ENCODE measurements at places on chromosomes 2 and 18.

DNA sequence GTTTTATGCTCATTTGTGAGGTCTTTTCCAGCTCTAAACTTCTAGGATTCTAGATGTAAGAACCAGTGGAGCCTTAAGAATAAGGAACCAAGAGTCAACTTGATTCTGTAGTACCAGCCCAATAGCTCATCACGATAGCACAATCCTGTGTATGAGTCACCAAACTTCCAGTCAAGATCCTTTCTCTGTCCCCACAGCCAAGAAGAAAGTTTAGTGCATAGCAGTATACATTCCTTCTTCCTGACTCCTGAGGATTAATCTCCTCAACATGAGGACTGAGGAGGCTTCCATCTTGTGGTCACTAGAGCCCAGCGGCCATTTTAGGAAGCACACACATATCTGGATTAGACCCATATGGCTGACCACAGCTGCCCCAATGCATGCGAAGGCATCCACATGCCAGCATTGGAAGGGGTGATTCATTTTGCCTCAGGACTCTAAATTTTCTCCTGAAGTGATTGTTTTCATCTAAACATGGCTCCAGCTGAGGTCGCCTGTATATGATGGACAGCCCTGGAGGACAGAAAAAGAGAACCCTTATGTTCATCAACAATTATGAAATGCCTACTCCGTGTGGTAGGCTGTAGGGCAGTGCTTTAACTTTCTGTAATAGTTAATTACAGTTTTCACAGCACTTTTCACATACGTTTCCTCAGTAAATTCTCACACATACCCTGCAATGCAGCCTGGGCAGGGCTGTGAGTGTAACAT, 53.5 kb downstream of the RASGRP3 start:
- DNase-seq: no peak

- no peak for DNase-seq
Measured at GRCh38 chr2:102783506-102784183, 21.8 kb downstream of the TMEM182 start.

DNA sequence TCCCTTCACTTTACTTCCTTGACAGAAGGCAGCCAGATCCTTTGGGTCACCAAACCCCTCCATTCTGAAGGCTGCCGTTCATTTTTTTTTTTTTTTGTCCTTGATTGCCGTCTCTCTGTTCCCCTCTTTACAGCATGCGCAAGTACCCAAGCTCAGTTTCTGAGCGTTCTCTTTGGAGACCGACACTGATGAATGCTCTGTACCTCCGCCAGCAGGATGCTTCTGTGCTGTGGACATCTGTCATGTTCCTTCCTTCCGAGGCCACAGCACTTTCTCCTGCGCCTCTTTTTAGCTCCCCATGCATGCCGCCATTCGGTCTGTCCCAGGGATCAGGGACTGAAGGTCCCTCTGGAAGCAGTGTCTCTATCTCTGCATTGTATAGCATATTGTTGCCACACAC, 278.7 kb upstream of the RAB12 start:
- DNase-seq: peak; percentile 21

DNA sequence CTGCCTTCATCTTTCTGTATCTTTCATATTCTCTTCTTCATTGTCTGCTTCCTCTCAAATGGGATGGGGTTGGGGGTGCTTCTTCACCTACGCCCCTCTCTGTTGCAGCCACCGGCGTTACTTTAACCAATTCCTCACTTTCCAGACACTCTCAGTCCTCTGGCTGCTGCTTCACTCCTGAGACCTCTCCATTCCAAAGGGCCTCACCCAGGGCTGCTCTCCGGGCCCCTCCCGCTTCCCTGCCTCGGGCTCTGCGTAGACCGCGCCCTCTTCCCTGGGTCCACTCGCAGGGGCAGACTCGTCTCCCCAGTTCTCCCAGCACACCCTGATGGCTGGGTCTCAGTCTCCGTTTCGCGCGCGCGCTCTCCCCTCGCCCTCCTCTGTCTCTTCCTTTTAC, 926 bp downstream of the SERPINB8 start:
- no peak for DNase-seq

DNA sequence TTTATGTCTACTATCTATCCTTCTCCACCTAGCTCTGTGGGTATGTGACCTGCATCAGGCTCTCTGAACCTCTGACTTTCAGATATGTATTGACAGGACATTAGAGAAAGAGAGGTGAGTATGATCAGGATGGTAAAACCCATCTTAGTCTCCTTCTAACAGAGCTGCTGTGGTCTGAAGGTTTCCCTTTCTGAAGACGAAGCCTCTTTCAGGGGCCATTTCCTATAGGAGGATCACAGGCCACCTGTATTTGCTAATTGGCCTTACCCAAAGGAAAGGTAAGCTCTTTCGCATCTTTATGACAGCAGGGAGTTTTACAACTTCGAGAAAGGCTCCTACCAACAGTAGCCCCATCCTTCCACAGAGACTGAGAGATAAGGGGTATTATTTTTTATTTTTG, 442.9 kb downstream of the KCNJ3 start:
- DNase-seq: no peak

GRCh38 chr2:174493549-174494331, 6.9 kb upstream of the GPR155 start:
- no peak for DNase-seq

GRCh38 chr18:11310476-11311086, 161.2 kb upstream of the PIEZO2 start:
- peak; percentile 0 for DNase-seq

GRCh38 chr18:6328621-6329010, 86.1 kb downstream of the L3MBTL4 start:
- no peak for DNase-seq

DNA sequence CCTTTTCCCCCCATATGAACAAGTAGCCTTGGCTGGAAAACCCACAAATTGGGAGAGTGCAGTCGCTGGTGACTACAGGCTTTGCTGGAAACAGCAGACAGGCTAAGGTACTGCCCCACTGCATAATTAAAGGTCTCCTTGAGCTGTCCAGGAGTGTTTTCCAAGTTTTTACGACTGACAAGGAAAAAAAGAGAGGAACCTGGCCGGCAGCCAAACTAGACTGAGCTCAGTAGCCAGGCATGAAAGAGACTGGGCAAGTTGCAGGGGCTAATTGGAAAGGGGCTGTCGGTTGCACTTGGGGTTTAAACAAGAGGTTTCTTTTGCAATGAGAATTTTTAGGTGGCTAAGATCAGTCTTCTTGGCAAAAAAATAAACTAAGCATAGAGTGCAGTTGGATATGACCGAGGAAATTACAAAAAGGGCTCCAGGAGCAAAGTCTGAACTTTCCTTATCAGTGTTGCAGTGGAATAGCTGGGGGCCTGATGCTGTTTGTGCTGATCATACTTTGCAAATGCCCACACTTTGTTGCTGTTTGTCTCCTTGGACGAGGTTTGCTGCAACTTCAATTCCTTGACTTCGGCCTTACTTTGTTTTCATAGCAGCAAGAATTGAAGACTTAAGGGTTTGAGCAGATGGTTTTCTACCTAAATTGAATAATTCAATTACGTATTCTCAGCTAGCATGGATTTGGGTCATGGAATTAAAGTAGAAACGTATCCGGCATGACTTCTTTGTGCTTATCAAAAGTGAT, 2.1 kb downstream of the GULP1 start:
- peak; percentile 90 for DNase-seq

DNA sequence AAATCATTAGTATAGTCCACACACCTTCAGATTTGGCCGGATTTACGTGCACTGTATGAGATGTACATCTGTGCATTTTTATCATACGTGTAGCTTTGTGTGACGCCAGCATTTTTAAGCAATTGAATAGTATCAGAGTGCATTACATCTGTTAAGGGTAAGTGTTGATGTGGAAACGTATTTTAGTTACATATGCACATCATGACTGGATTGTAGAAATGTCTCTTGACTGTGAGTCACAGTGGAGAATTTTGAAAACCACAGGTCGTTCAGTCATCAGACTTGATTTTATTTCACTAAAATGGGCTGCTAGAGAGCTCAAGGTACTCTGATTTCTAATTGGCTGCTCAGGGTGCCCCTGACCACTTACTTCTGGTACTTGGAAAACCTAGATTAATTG, 5.4 kb upstream of the GPBAR1 start:
- no peak for DNase-seq

DNA sequence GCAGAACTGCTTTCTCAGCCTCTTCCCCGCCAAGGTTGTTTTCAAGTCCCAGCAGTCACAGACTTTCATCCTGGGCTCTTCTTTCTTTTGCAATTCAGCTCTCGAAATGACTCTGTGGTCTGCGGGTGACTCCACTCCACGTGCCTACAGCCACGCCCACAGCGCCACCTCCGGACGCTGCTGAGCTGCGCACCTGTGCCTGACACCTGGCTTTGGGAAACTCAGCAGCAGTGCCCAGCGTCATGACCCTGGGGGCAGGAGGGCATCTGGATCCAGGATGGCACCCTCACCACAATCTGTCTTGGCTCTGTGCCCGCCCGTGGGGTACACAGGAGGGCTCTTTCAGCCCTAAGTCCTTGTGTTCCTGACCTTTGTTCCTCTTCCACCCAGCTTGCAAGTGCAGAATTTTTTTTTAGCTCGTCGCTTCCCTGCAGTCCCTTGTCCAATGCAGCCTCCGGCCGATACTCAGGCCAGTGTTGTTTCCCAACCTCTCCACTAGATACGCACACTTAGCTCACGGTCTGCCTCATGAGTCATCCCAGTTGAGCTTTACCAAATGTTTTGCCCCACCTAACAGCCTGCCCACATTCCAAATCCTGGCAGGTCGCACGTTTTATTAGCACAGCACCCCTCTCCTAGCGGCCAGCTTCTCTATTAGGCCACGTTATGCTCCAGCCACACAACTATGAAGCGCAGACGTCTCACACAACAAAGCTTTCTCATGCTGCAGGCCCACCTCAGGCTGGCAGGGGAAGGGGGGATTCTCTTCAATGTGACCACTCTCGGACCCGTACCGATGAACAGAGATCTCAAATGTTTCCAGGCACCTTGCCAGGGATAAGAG, 6.5 kb upstream of the CAPN10 start:
- no peak for DNase-seq

GRCh38 chr18:6901286-6901926, 171.9 kb downstream of the ARHGAP28 start:
- no peak for DNase-seq

- DNase-seq: no peak
Measured at GRCh38 chr2:877747-878146, 72.9 kb upstream of the SNTG2 start.

DNA sequence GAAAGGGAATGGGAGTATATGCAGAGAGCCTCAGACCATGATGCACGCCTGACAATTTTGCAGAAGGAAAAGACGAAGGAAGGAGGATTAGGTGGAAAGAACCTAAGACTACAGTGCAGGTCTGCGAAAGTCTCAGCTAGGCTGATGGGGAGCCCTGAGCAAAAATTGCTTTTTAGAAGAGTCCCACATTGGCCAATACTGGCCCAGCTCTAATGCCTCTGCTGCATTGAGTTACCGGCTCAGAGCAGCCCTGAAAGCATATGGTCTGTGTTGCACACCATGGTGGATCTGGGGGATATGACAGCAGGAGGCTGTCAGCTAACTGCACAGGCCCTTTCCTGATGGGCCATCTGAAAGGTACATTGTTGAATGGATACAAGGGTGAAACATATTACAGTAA, 48.3 kb upstream of the CAVIN2 start:
- DNase-seq: no peak

DNA sequence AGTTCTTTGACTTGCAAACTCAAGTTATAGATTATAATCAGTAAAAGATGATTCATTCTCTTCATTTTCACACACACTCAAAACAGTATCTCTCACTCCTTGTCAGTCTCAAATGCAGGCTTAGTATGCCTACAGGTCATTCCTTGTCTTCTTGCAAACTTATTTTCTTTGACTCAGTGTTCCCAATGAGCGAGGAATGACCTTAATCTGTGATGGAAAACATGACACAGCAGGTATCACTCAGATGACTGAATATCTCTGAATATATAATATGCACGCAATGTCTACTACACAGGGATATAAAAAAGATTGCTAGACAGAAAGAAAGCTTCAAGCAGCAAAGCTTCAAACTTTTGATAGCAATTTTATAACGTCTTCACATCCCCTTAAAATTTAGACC, 127.8 kb upstream of the RGPD4 start:
- no peak for DNase-seq

DNA sequence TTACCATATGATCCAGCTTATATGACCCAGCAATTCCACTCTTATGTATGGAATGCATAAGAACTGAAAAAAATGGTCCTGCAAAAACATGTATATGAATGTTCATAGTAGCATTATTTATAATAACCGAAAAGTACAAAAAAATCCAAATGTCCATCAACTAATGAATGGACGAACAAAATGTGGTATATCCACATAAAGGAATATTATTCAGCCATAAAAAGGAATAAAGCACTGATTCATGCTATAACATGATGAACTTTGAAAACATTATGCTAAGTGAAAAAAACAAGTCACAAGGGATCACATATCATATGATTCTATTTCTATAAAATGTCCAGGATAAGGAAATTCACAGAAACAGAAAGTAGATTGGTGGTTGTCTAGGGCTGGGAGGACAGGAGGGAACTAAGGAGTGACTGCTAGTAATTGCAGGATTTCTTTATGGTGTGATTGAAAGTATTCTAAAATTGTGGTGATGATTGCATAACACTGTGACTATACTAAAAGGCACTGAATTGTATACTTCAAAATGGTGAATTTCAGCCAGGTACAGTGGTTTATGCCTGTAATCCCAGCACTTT, 10.0 kb upstream of the DIS3L2 start:
- DNase-seq: no peak

GRCh38 chr2:176781570-176782217, 430.9 kb upstream of the HNRNPA3 start:
- DNase-seq: no peak

DNA sequence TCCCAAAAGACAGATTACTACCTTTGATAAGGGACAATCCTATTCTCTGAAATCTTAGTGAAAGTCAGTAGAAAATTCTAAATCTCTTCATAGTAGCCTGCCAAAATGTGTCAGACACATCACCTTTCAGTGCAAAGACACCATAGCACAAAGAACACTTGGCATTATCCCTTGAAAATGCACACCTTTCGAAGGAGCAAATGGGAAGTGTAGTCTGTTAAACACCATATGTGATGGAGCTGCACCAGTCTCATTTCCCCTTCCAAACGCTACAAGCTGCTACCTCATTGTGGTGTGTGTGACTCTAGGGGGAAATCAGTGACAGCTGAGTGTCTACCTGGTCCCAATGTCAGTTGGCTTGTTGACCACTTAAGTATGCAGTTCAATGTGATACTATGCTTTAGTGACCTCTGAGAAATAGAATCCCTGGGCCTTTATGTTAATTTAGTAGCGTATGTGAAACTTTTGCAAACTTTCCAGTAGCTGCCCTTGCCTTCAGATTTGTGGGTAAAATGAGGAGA, 551.7 kb downstream of the ARHGAP15 start:
- no peak for DNase-seq

DNA sequence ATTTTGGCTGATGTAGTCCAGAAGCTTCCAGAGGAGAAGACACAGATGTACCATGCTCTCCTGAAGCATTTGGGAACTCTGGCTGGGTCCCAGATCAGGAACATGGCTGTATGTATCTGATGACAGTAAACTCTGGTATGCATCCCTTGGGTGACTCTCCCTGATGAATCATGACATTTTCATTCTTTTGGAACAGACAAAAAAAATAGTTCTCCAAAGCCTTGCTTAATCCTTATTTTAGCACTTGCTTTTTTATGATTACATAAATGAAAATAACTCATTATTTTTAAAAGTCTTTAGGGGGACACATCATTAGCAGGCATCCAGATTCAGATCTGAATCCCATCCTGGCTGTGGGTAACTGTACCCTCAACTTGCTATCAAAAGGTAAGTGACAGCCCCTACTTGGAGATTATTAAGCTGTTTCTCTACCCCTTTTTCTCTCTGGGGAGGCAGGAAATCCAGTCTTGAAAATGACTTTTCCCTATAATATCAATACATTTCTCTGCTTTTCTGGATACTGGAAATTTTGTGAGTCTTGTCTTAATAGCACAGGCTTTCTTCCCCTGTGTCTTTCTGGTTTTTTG, 23.3 kb downstream of the AOX1 start:
- no peak for DNase-seq

Data from brain (organoid and tissue), 16 donors.